Tibial nerve (tissue), 4 donors: ENCODE measurements at places on chromosomes 2 and 18. TPM values are rescaled to one million over a fixed set of nuclear protein-coding genes. Genes with fewer than 3 reads are reported as not detected.

The NT5DC4 gene
- total RNA-seq: not detected

The CAPN14 gene
- not detected for total RNA-seq

The BABAM2 gene
- 43.8 TPM for total RNA-seq

The PTPRN gene
- total RNA-seq: not detected

The NAT8 gene
- not detected for total RNA-seq

The CTAGE1 gene
- not detected for total RNA-seq

The CLEC4F gene
- total RNA-seq: not detected

The PDE1A gene
- total RNA-seq: 21.6 TPM

The BOLL gene
- total RNA-seq: not detected

The SMYD1 gene
- not detected for total RNA-seq

The STPG4 gene
- 1.4 TPM for total RNA-seq

The LINC00305 gene
- total RNA-seq: not detected

The EFHD1 gene
- 38.5 TPM for total RNA-seq

The FIGN gene
- 17.7 TPM for total RNA-seq

The MBP gene
- 831 TPM for total RNA-seq

The RESP18 gene
- not detected for total RNA-seq

The BCL11A gene
- total RNA-seq: not detected

The SLC4A3 gene
- 3.6 TPM for total RNA-seq

The COL3A1 gene
- 77.1 TPM for total RNA-seq

The ANKRD12 gene
- total RNA-seq: 48.3 TPM

The ASTL gene
- not detected for total RNA-seq

The MAB21L4 gene
- total RNA-seq: not detected

The TEKT4 gene
- not detected for total RNA-seq

The AQP12B gene
- 0.22 TPM for total RNA-seq

The CFC1 gene
- total RNA-seq: not detected

The CCDC74A gene
- 29.5 TPM for total RNA-seq

The ZRANB3 gene
- total RNA-seq: 4.8 TPM

The ALK gene
- 0.90 TPM for total RNA-seq

The PPIL3 gene
- total RNA-seq: 35.4 TPM

The TXNDC2 gene
- not detected for total RNA-seq

The LYPD6B gene
- not detected for total RNA-seq

The MARCO gene
- 17.3 TPM for total RNA-seq

The SCN2A gene
- 0.66 TPM for total RNA-seq

The CYB5A gene
- total RNA-seq: 254 TPM

The CROCC2 gene
- total RNA-seq: not detected

The HOXD13 gene
- total RNA-seq: not detected

The CYRIA gene
- 3.3 TPM for total RNA-seq

The GCKR gene
- not detected for total RNA-seq

The PLGLB1 gene
- total RNA-seq: 11.4 TPM

The PTMA gene
- 656 TPM for total RNA-seq

The ANKRD62 gene
- not detected for total RNA-seq

The CCDC74B gene
- total RNA-seq: 32.6 TPM

The NYAP2 gene
- not detected for total RNA-seq

The CD302 gene
- total RNA-seq: 58.3 TPM

The PRSS56 gene
- total RNA-seq: not detected

The COBLL1 gene
- total RNA-seq: 190 TPM

The SLC14A1 gene
- 0.39 TPM for total RNA-seq

The SNORC gene
- total RNA-seq: 10.9 TPM

The SLC38A11 gene
- total RNA-seq: 4.2 TPM
